ENCODE measurements at places on chromosomes 7 and 10.

DNA sequence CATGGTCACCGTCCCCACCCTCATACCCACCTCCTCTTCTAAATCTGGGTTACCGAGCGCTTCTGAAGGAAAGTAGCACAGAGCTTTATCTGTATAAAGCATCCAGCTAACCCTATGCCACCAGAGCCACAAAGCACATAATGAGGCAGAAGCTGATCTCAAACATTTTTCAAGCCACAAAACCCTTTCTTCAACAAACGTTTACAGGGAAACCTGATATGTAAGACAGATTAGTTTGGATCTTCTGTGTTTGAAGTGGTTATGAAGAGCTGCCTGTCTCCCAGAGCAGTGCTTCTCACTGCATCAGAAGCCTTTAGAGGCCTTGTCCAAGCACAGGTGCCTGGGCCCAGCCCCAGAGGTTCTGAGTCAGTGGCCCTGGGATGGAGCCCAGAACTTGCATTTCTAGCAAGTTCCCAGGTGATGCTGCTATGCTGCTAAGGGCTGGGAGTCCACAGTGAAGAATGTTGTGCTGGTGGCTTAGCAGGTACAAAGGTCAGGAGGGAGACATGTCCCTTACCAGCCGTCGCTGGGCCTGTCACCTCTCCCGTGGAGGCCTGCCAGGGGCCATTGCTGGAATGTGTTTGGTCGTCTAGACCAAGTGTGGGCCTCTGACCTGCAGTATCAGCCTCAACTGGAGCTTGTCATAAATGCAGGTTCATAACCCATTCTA, 90.4 kb downstream of the TAF3 start:
- no peak for DNase-seq

DNA sequence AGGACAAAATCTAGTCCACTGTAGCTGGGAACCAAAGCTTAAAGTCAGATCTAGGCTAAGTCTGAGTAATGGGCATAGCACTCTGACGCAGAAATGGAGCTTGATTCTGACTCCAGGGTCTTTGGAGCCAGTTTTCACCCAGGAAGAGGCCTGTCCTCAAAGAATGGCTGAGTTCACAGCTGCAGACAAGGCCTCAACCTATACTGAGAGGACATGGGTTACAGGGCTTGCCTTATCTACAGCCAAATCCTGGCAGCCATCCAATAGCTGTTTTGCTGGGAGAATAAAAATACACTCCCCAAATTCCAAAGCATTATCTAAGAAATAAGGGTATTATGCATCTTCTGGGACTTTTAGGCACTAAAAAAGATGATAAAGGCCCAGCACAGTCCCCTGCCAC, 154.8 kb downstream of the RAPGEF5 start:
- DNase-seq, result no peak

DNA sequence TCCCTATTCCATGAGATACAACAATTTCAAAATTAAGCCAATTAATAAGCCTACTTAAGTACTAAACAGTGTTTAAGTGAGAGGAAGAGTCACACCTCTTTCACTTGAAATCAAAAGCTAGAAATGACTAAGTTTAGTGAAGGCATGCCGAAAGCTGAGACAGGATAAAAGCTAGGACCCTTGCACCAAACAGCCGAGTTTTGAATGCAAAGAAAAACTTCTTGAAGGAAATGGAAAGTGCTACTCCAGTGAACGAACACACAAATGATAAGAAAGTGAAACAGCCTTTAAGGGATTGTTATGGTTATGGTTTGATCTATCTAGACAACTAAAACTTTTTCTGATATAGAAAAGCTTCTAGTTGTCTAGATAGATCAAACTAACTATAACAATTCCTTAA, 135.4 kb upstream of the KMT2E start:
- DNase-seq, result no peak

- no peak for DNase-seq
Observed at GRCh38 chr10:133309720-133310398, 1.1 kb downstream of the ZNF511 start.

- no peak for DNase-seq
Observed at GRCh38 chr7:155741082-155741481, 71.2 kb downstream of the SHH start.

- no peak for DNase-seq
Observed at GRCh38 chr7:2869981-2870380, 25.9 kb upstream of the GNA12 start.

DNA sequence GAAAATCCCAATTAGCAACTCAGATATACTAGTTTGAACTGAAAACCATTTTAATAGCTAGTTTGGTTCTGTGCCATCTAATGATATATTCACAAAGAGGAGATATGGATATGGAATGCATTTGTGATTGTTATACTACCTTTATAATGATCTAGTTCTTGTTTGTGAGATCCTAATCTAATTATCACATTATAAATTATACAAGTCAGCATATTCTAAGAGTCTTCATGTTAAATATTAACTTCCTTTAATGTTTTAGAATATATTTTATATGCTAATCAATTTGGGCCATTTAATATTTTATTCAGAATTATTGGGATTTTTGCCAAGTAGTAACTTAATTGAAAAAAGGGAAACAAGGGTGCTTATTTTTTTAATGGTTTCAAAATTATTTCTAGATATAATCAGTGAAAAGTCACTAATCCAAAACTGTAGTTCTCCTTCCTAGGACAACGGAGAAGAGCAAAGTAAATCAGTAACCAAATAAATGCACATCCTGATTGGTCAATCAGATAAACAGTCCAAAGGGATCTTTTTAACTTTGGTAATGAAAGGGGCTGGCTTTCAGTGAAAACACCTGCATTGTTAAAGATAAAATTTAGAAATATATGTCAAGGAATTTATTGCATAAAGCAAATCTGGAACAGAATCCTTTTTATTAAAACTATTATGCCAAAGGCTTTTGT, 173.9 kb upstream of the MEOX2 start:
- no peak for DNase-seq

- DNase-seq, result no peak
Observed at GRCh38 chr10:80201608-80202141, 3.7 kb downstream of the ANXA11 start.

- DNase-seq, result no peak
Observed at GRCh38 chr7:1883031-1883761, 213.1 kb downstream of the ELFN1 start.

DNA sequence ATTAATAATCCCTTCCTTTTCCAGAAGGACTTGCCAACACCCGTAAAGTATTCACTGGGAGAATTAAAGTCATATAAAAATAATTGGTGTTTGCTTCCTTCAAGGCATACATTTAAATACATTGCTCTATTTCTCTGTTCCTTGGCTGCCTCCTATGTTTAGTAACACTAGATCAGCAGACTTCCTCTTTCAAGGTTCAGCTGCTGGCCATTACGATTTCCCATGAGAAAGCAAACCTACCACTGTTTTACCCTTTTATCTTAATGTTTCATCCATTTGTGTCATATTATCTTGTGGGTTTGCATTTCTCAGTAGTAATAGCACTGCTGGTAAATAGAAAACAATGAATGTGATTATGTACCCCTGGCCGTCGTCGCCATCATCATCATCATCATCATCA, 313.8 kb upstream of the BMPER start:
- no peak for DNase-seq

GRCh38 chr7:13991791-13992595, 2.5 kb upstream of the ETV1 start:
- DNase-seq, result no peak

DNA sequence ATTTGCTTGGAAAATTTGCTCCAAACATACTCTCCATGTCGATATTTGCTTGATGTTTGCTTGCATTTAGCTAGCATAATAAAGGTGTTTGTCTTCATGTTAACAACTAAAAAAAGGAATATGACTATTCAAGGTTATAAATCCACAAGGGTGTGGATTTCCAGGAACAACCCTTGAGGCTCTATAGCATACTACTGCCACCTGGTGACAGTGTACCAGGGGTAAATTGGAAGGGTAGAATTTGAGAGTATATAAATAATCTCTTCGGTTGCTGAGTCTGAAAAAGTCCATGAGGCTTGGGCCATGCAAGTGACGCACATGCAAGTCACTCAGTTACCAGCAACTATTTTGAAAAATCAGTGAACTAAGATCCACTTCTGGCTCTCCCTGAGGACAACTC, 68.4 kb downstream of the SLIT1 start:
- DNase-seq, result no peak

DNA sequence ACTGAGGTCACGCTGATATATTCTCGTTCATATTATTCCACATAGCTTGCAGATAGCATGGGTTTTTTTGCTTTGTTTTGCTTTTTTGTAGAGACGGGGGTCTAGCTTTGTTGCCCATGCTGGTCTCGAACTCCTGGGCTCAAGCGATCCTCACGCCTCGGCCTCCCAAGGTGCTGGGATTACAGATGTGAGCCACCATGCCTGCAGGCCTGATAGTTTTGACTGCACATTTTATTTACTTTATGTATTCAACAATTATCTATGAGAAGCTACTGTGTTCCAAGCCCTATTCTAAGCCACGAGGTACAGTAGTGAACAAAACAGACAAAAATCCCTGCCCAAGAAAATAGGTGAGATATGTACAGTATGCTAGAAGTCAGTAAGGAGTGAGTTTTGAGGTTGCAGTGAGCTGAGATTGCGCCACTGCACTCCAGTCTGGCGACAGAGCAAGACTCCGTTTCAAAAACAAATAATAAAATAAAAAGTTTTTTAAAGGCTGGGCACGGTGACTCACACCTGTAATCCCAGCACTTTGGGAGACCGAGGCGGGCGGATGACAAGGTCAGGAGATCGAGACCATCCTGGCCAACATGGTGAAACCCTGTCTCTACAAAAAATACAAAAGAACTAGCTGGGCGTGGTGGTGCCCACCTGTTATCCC, 1.3 kb upstream of the YWHAG start:
- DNase-seq, result no peak

DNA sequence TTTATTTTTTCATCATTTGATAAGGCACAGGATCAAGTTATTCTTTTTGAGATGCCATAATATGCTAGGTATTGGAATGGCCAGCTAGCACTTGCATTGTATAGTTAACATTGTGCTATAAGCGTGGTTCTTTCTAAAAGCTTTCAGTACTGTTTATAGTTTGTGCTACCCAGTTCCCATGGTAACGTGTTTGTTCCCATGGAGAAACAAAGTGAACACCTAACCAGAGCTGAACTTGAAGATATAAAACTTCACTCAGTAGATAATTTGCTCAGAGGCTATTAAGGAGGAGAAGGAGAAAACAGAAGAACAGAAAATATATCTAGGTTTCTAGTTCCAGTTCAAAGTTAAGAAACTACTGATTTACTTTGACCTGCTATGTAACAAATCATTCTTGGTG, 23.6 kb upstream of the ITGB8 start:
- DNase-seq, result no peak

GRCh38 chr10:60417901-60418300, 28.2 kb upstream of the ANK3 start:
- DNase-seq, result no peak

GRCh38 chr7:108459922-108460551, 3.8 kb upstream of the NRCAM start:
- no peak for DNase-seq

DNA sequence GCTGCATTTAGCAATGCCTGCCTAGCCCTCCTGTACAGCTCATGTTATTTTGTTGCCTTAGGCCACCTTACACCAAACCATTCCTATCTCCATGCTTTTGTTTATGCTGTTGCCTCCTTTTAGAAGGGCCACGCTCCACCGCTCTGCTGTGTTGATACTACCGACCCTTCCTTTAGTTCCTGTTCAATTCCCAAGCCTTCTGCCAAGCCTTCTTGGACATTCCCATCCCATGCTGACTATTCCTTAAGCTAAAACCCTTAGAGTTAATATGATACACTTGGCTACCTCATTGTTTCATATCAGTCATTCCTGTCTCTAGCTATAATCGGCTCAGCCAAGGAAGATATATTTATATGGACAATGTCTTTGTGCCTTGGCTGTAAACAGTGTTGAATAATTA, 705.5 kb downstream of the LRMDA start:
- DNase-seq, result no peak

- DNase-seq, result no peak
Observed at GRCh38 chr10:31099664-31100063, 68.0 kb upstream of the ZNF438 start.

GRCh38 chr7:2645274-2645868, 13.6 kb downstream of the TTYH3 start:
- no peak for DNase-seq
